ENCODE measurements at places on chromosomes 2 and 18.

DNA sequence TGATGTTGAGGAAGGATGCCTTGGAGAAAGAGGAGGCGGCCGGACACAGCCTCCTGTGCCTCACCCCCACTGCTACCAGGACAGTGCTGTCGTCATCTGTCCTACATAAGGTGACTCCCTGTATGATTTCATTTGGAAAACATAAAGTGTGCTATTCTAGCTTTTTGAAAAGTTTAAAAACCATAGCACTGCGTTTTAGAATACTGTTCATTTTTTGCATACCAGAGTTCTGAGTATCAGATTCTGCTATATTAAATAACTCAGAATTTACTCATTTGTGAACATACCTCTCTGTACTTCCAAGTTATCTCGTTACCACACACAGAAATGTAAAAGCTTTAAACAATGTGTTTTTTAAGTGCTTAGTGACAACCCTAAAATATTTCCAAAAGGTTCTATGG is 302.9 kb downstream of the LRRTM1 start:
- DNase-seq, result no peak

GRCh38 chr2:136232456-136233172 is 114.7 kb upstream of the CXCR4 start:
- DNase-seq, result no peak

GRCh38 chr2:50885948-50886347 is 146.0 kb downstream of the NRXN1 start:
- no peak for DNase-seq

DNA sequence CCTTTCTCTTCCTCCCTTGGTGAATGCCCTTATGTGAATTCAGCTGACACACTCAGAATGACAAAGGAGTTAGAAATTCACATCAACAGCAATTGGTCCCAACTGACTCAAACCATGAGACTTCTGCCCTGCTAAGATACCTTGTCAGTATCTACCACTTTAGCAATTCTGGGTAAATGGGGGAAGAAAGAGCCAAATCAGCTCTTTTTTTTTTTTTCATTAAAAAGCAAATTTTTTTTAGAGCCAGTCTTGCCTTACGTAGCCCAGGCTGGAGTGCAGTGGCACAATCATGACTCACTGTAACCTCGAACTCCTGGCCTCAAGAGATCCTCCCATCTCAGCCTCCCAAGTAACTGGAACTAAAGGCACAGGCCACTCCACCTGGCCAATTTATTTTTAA is 1.7 kb upstream of the PPP4R1 start:
- DNase-seq, result no peak

GRCh38 chr18:37179384-37179783 is 350.5 kb downstream of the KIAA1328 start:
- no peak for DNase-seq
